A172 (cell line): ENCODE measurements at places on chromosomes 2 and 18. TPM values are rescaled to one million over a fixed set of nuclear protein-coding genes. Genes with fewer than 3 reads are reported as not detected.

- DNase-seq: no peak
Observed at GRCh38 chr18:28814365-28814764, 637.4 kb upstream of the CDH2 start.

NDUFAF7 gene
- total RNA-seq: 12.0 and 18.1 TPM in 2 replicates

GRCh38 chr2:155692106-155692505 is 640.4 kb downstream of the NR4A2 start:
- DNase-seq: no peak

GRCh38 chr18:59172664-59173249 is 33.1 kb downstream of the SEC11C start:
- no peak for DNase-seq

TSPYL6 gene
- not detected in 2 replicates for total RNA-seq

- no peak for DNase-seq
Observed at GRCh38 chr2:163703386-163703785, 32.4 kb downstream of the FIGN start.

DNA sequence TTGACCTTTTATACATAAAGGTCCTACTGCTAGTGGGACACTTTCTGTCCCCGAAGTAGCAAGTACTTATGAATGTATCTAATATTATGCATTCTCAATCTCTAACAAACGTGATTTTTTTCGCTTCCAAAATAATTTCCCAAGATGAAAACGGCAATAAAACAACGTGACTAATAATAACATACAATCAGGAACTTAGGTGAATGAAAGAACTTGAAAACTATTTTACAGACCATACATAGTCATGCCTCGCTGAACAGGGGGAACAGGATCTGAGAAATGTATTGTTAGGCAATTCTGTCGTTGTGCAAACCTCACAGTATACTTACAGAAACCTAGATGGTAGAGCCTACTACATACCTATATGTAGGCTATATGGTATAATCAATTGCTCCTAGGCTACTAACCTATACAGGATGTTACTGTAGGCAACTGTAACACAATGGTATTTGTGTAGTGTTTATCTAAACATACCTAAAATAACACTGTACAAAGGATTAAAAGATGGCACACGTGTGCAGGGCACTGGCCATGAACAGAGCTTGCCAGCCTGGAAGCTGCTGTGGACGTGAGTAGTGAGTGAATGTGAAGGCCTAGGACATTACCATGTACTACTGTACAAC is 2.5 kb downstream of the RTN4 start:
- DNase-seq: peak; percentile 37

SLC25A52 gene
- not detected in 2 replicates for total RNA-seq

GALM gene
- 7.1 and 21.8 TPM in 2 replicates for total RNA-seq

DNA sequence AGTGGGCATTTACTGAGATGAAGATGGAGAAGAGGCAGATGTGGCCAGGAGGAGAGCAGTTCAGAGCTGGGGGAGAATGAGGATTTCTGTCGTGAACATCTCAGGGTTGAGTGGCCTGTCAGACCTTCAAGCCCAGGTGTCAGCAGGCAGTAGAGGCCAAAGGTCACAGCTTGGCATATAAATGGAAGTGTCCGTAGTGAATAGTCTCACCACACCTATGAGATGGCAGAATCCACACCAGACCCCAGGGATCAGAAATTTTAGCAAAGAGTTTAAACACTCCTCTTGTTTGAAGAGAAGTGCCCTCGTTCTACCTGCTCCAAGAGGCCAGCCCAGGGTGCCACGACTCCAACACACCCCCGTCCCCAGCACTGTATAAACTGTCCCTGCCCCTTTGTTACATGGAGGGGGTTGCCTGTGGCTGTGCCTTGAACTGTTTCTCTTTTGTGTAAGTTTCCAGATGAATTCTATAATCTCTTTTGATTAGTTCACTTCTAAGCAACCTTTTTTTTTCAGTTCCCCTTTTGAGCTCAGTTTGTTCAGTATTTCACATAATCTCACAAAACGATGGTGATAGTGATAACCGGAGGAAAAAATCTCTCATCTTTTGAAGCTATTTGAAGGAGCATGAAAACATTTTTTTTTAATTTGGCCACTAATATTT is 69.0 kb upstream of the TTC39C start:
- DNase-seq: no peak

CGREF1 gene
- total RNA-seq: 0.17 and 0.40 TPM in 2 replicates
